Posterior vena cava (tissue), 2 donors: ENCODE measurements at places on chromosomes 3 and 15.

DNA sequence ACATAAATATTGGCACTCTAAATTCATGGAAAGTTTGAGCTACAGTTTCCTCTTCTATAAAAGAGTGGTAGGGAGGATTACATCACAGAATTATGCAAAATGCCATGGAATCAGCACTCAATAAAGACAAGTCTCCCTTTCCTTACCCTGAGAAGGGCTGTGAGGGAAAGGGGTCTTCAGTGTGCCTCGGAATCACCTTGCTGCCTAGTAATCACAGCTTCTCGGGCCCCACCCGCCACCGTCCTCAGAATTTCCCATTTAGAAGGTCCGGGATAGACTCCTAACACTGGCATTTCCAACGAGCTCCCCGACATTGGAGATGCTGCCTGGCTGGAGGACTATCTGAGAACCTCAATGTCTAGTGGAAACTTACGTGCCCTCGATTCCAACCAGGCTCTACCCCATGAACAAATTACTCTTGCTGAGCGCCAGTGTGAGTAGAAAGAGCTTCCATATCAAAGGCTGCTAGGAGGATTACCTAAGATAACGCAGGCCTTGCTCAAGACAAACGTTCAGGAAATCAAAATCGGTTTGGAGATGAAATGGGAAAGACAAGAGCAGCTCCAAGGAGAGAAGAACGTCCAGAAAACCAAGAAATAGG, 92.1 kb upstream of the CHD2 start:
- DNase-seq, result no peak

- DNase-seq, result no peak
Measured at GRCh38 chr3:32880225-32880624, 62.4 kb downstream of the TRIM71 start.

DNA sequence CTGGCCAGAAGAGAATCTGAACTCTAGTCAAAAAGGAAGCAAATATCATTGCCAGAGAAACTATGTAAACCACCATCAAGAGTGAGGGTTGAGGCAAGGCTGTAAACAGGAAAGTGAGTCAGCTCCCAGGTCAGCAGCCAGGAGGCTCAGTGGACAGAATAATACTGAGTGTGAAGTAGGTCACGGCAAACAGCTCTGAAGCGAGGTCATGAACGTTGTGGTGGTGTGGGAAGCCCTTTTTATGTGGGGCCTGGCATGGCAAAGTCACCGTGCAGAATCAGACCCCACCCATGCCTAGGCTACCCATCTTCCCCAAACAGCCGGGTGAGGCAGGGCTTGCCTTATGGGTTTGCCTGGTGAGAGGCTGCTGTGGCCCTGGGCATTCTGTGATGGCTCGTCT, 43.9 kb downstream of the THBS1 start:
- DNase-seq, result peak; percentile 82

- DNase-seq, result no peak
Measured at GRCh38 chr15:84760219-84760618, 11.8 kb downstream of the ZNF592 start.

GRCh38 chr15:85593809-85594445, 200.8 kb downstream of the KLHL25 start:
- DNase-seq, result no peak

- DNase-seq, result no peak
Measured at GRCh38 chr15:69979783-69980182, 117.9 kb downstream of the TLE3 start.

- no peak for DNase-seq
Measured at GRCh38 chr15:37093480-37094332, 6.6 kb downstream of the MEIS2 start.

GRCh38 chr15:93019090-93019489, 69.9 kb downstream of the RGMA start:
- DNase-seq, result no peak

DNA sequence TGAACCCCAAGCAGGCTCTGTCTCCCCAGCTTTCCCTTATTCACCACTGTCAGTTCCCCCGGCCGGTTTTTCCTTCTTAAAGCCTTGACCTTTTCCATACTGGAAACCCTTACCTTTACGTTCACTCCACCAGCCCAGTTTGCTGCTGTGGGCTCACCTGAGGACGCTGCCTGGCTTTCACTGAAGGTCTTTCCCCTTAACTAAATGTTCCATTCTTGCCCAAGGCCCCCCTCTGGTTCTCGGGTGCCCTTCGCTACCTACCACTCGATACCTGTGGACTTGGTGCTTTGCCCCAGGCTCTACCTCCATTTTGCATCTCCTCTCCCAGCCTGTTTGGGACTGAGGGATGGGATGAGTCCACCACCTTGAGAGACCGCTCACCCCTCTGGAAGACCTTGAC, 851 bp downstream of the AP2M1 start:
- DNase-seq, result no peak

DNA sequence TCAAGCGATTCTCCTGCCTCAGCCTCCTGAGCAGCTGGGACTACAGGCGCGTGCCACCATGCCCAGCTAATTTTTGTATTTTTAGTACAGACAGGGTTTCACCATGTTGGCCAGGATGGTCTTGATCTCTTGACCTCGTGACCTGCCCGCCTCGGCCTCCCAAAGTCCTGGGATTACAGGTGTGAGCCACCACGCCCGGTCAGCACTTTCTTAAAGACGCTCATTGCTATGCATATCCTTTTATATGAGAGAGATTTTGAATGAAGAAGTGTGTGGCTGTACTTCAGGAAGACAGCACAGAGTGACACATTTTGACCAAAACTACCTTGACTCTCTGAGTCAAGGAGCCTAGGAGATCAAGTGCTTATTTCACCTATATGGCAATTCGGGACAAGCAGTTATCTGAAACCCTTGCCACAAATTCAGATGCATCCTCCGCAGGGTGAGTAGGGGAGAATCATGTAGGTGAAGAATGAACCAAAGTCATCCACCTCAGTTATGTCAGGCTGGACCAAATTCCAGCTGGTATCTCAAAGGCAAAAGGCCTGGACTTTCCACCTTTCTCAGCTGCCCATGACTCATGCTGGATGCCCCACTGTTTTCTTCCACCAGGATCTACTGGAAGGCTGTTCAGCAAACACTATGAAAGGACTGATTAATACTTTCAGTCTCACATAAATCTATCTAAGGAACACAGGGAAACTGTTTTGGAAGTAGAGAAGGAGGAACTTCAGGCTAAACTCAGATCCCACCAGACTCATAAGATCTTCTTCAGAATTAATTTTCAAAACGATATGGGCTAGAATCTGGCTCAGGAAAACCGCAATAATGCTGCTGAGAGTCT, 31.9 kb downstream of the SUSD5 start:
- no peak for DNase-seq

- DNase-seq, result no peak
Measured at GRCh38 chr15:33154351-33155166, 40.0 kb downstream of the FMN1 start.

DNA sequence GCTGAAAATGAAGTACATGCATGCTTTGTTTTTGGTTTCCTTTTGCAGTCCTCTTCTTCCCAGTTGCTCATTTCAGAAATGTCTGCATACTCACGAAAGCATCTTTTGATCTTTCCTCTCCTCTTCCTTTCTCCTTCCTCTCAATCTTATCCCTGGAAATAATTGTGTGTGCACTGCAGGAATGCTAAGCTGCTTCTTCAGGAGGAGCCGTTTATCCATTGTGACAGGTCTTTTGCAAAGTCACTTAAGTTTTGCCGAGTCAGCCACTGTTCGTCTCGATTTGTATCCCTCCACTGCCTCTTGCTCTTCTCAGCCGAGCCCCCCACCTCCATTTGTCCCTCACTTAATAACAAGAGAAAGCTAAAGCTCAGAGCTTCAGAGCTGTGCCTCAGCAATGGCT, 597.6 kb downstream of the AGBL1 start:
- DNase-seq, result no peak

DNA sequence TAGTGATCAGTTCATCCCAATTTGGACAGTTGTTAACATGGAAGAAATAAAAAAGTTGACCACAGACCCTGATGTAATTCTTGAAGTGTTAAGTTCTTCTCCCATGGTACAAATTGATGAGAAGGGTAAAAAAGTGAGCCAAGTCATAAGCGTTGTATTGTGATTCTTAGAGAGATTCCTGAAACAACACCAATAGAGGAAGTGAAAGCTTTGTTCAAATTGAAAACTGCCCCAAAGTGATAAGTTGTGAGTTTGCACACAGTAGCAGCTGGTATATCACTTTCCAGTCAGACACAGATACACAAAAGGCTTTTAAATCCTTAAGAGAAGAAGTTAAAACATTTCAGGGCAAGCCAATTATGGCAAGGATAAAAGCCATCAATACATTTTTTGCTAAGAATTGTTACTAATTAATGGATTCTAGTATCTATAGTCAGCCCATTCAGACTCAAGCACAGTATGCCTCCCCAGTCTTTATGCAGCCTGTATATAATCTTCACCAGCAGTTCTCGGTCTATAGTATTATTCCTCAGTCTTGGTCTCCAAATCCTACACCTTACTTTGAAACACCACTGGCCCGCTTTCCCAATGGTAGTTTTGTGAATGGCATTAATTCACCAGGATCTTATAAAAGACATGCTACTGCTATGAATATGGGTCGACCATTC, 38.2 kb downstream of the CDIN1 start:
- no peak for DNase-seq

- no peak for DNase-seq
Measured at GRCh38 chr15:63483521-63484371, 20.6 kb upstream of the USP3 start.

DNA sequence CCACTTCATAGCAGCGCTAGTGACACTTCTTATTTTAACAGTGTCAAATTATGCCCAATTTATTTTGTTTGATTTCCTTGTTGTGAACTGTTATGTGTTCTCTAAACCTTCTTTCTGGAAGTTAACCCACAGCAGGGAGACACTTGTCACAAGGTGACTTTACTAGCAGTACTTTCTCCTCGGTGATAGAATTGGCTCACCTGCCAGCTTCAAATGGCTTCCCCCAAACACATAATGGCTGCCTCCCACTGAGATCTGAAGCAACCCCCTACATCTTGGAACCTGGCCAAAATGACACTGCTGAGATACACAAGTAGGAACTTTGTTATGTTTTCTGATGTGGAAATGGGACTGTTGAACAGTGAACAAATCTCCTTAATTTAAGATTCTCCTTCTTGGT, 238.8 kb upstream of the DPH6 start:
- no peak for DNase-seq

- no peak for DNase-seq
Measured at GRCh38 chr15:74171965-74172541, 1.5 kb upstream of the ISLR start.

- DNase-seq, result no peak
Measured at GRCh38 chr3:135145581-135145980, 350.5 kb downstream of the EPHB1 start.

- no peak for DNase-seq
Measured at GRCh38 chr3:152997526-152997925, 162.6 kb downstream of the P2RY1 start.

- no peak for DNase-seq
Measured at GRCh38 chr3:40043444-40043755, 234.0 kb downstream of the MYRIP start.

DNA sequence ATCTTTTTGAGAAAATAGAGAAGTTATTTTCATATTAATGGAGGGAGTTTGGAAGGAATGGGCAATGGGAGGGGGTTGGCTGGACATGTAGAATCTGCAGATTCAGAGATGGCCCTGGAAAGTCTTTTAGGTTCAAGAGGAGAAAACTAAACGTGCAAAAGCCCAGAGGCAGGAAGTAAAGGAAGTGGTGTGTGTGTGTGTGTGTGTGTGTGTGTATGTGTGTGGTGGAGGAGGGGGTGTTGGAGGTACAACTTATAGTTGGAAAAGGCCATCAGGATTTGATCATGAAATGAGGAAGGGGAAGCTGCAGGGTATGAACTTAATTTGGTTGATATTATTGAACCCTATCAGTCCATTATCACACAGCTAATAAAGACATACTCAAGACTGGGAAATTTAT, 5.6 kb upstream of the LPP start:
- DNase-seq, result no peak

GRCh38 chr3:133548090-133548489, 25.4 kb upstream of the CDV3 start:
- peak; percentile 12 for DNase-seq

GRCh38 chr3:71584394-71585011, 975 bp upstream of the FOXP1 start:
- DNase-seq, result peak; percentile 80

DNA sequence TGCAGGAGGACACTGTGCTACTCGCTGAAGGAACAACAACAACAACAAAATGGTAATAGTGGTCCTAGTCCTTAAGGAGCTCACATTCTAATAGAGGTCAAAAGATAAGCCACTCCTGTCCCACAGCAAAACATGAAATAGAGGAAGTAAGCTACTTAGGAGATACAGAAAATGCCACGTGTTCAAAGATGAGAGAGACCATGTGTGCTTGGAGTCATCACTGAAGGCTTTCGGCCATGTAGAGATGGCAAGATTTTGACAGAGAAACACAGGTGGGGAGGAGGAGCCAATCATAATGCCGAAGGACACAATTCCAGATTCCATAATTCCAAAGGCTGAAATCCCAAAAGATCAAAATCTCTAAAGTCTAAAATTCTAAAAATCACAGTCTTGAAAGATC, 24.8 kb upstream of the RIOX2 start:
- no peak for DNase-seq

GRCh38 chr15:69825941-69826818, 271.5 kb downstream of the TLE3 start:
- DNase-seq, result no peak

- peak; percentile 89 for DNase-seq
Measured at GRCh38 chr3:184323696-184324095, 9.3 kb downstream of the EIF4G1 start.

DNA sequence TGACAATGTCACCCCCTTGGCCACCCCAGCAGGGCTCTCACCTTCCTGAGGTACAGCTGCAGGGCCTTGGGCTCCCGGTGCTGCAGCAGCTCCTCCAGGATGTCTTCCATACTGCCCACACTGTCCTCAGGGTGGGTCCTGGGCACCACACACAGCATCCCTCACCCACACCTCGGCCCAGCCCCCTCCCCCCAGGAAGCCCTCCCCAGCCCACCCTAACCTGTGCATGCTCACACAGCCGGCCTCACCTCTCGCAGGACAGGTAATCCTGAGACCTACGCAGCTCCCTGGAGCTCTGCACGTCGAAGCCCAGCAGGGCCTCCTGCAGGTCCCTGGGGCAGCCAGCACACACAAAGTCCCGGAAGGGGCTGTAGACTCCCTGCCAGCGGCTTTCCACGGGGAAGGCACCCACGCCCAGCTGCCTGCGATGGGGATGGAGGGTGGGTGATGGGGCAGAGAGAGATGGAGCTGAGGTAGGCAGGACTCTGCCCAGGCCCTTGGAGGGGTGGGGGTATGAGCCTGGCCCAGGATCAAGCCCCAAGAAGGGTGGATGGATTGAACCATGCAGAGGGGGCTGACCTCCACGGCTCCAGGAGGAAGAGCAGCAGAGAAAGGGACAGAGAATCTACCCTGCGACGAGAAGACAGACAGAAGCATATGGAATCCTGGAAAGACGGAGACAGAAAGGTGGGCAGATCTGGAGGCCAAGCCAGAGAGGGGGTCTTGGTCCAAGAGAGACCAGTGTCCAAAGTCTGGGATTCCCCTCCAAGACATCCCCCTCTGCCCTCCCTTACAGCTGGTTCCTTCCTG, 16.7 kb downstream of the ALS2CL start:
- no peak for DNase-seq

DNA sequence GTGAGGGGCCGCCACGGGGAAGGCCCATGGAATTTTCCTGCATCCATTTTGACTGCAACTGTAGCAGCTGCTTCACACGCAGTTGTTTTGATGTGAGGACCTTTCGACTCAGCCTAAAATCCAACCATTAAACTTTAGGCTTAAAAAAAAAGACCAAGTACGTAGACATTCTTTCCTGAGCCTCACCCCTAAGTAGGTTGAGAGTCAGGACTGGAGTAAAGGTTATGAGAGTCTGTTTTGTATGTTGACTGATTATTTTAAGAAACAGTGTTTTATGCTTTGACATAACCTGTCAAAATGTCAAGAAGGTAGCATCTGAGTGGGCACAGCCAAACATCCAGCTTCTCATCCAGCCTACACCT, 45.7 kb upstream of the AMOTL2 start:
- DNase-seq, result no peak
